Astrocyte (in vitro differentiated cells and primary cell): ENCODE measurements at places on chromosomes 6 and 20. TPM values are rescaled to one million over a fixed set of nuclear protein-coding genes. Genes with fewer than 3 reads are reported as not detected.

DNA sequence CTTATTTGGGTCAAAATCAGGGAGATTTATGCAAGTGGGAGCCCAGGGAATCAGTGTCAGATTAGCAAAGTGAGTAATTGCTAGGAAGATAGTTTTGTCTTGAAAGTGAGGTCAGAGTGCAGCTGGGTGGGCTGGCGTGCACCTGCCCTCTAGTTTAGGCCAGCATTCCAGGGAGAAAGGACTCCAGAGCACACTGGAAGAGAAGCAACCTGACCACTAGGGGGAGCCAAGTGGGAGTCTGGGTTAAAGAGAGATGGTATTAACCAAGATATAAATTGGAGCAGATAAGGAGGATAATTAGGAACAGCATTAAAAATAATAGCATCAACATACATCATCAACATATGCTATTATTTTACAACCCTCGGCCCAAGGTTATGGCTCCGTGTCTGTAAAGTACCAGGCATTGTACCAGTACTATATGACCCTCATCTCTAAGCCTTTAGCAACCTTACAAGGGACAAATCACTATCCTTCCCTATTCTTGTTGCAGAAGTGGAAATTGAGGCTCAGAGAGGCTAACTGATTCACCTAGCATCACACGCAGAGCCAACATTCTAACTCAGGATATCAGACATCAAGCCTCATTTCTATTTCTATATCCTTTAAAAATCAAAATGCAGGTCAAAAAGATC lies 57.8 kb downstream of the SLC2A10 start:
- H3K36me3 ChIP-seq: no peaks in the 10 kb centered on the region
- no peak overlapping the region for H3K27ac ChIP-seq
- peaks cover 7% of the 10 kb centered on the region for H3K4me1 ChIP-seq
- peaks cover 13% of the 10 kb centered on the region for H3K27me3 ChIP-seq

- H3K4me3 ChIP-seq: peak overlapping the region; percentile 91
- H3K4me1 ChIP-seq: peaks cover 36% of the 10 kb centered on the region
- no peaks in the 10 kb centered on the region for H3K36me3 ChIP-seq
- H3K27ac ChIP-seq: peak overlapping the region; percentile 95
Measured at GRCh38 chr6:18263418-18264218, 712 bp downstream of the DEK start.

DNA sequence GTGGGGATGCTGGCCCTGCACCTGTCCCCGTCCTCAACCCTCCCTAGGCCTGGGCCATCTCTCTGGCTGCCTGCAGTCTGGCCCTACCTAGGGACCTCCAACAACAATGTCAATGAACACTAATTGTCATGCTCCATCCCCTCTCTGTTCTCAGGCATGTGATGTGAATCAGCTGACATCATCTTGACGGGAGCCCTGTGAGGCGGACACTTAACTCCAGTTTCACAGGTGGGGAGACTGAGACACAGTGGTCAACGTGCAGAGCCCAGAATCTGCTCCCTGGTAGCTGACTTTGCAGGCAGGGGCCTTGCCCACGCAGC lies 762 bp upstream of the TCEA2 start:
- H3K36me3 ChIP-seq: no peaks in the 10 kb centered on the region
- H3K4me1 ChIP-seq: peaks cover 39% of the 10 kb centered on the region

- H3K36me3 ChIP-seq: no peaks in the 10 kb centered on the region
- H3K4me1 ChIP-seq: peaks cover 9% of the 10 kb centered on the region
- no peak overlapping the region for H3K4me3 ChIP-seq
- H3K27ac ChIP-seq: no peak overlapping the region
Measured at GRCh38 chr6:169048865-169049205, 204.8 kb downstream of the THBS2 start.

DNA sequence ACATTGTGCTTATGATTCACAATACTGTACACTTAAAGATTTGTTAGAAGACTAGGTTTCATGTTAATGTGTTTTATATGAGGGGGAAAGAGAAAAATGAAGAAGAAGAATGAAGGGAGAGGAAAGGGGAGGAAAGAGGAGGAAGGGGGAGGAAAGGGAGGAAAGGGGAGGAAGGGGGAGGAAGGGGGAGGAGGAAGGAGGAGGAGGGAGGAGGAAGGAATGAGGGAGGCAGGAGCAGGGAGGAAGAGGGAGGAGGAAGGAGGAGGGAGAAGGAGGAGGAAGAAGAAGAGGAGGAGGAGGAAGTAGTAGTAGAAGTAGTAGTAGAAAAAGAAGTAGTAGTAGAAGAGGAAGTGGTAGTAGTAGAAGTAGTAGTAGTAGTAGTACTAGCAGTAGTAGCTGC lies 70.6 kb downstream of the COL21A1 start:
- no peak for DNase-seq
- no peaks in the 10 kb centered on the region for H3K4me1 ChIP-seq
- no peak overlapping the region for H3K4me3 ChIP-seq
- no peak overlapping the region for H3K27ac ChIP-seq
- H3K27me3 ChIP-seq: no peaks in the 10 kb centered on the region

- no peak overlapping the region for H3K27ac ChIP-seq
- DNase-seq: no peak
- peaks cover 3% of the 10 kb centered on the region for H3K36me3 ChIP-seq
Measured at GRCh38 chr20:32462900-32463641, 104.9 kb downstream of the ASXL1 start.

DNA sequence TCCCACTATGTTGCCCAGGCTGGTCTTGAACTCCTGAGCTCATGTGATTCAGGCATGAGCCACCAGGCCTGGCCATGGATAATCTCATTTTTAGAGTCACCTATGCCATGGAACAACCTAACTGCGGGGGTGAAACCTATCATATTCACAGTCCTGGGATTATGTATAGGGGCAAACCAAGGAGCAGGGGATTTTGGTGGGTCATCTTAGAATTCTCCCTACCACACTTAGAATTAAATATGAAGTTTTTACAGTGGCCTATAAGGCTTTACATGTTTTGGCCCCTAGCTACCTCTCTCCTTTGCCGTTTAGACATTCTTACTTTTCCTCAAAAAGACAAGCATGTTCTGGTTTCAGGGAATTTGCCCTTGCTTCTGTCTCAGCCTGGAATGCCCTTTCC lies 20.6 kb upstream of the VEGFA start:
- peaks cover 15% of the 10 kb centered on the region for H3K27me3 ChIP-seq
- H3K27ac ChIP-seq: no peak overlapping the region
- DNase-seq: no peak
- H3K36me3 ChIP-seq: no peaks in the 10 kb centered on the region
- no peak overlapping the region for H3K4me3 ChIP-seq
- no peaks in the 10 kb centered on the region for H3K4me1 ChIP-seq

The PDYN gene
- total RNA-seq: not detected in 2 replicates

The SOX18 gene
- total RNA-seq: 0.52 and 0.60 TPM in 2 replicates

The THBS2 gene
- total RNA-seq: 135 and 260 TPM in 2 replicates
